ENCODE measurements at places on chromosomes 16 and 17.

- DNase-seq: no peak
Observed at GRCh38 chr17:7711051-7711755, 6.2 kb downstream of the EFNB3 start.

- no peak for DNase-seq
Observed at GRCh38 chr17:45230410-45230786, 8.7 kb downstream of the FMNL1 start.

- DNase-seq: no peak
Observed at GRCh38 chr16:57032346-57032745, 43.0 kb downstream of the NLRC5 start.

DNA sequence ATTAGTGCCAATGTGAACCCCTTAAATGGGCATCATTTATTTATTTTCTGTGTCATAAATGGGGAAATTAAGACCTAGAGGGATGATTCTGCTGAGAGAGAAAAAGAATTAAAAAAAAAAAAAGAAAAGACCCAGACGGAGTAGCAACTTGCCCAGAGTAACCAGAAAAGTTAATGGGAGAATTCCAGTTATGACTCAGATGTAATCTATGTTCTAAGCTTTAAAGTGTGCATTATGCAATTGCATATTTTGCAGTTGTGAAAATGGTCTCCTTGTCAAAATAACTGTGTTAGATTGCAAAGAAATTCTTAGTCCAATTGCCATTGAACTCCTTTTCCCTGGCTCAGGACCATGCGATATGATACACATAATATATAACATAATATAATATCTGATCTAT, 38.6 kb upstream of the TBX2 start:
- no peak for DNase-seq

- no peak for DNase-seq
Observed at GRCh38 chr17:4562015-4562969, 1.9 kb upstream of the GGT6 start.

DNA sequence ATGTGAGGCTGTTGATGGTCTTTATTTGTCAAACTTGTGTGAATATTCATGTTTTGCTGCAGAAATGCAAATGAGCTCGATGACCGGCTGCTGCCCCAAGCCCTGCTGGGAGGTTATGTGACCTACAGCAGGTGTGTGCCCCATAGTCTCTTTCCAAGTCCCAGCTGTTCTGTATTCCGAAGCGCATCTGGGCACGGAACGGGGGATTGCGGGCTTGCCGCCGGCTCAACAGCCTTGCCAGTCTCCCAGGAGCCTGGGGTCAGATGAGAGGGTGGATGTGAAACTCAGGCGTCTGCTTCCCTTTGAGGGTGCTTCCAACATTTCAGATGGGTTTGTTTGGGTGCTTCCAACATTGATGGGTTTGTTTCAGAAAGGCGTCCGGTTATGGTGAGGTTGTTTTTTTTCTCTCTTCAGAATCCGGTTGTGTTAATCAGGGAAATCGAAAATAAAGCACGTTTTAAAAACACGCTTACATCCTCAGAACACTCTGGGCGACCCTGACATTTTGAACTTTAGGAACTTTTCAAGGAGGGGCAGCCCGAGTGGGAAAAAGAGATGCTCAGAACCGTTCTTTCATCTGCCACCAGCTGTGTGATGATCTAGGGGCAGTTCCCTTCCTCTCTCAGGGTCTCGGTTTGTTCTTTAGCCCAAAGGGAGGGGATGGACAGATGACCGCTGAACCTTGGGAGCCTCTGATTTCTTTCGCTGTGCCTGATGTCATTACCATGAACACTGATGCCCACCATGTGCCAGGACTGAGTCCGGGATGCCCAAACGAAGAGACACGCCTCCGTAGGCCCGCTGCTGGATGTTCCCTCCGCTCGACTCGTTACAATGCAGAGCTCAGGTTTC, 47.8 kb upstream of the AMZ2 start:
- no peak for DNase-seq

GRCh38 chr17:30134551-30134950, 17.9 kb downstream of the NSRP1 start:
- DNase-seq: no peak

DNA sequence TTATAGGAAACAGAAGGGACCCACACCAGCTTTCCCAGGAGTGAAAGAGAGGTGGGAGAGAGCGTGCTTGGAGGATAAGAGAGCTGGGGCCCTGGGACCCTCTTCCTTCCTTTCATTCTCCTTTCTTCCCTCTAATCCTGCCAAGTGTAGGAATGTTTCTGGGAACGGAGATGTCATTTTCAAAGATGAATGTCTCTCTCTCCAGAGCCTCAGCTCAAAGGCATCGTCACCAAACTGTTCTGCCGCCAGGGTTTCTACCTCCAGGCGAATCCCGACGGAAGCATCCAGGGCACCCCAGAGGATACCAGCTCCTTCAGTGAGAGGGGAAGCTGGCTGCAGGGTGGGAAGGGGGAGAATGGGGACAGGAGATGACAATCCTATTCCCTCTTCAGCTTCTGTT, 2.0 kb downstream of the FGF11 start:
- DNase-seq: no peak

GRCh38 chr17:35898283-35899070, 18.3 kb upstream of the CCL5 start:
- DNase-seq: no peak

DNA sequence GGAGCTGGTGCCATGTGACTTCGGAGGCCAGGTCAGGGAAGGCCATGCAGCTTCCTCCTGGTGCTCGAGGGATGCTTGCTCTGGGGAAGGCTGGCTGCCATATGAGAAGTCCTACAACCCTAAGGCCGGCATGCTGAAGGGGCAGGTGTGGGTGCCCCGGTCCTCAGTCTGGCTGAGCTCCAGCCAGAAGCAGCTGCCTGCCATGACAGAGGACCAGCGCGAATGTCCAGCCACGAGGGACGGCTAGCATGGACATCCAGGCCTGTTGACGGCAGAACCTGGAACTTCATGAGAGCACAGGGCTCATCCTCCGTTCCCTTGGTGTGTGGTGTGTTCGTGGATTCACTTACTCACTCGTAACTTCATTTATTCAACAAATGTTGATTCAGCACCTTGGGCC, 140.6 kb downstream of the IRF8 start:
- DNase-seq: no peak

DNA sequence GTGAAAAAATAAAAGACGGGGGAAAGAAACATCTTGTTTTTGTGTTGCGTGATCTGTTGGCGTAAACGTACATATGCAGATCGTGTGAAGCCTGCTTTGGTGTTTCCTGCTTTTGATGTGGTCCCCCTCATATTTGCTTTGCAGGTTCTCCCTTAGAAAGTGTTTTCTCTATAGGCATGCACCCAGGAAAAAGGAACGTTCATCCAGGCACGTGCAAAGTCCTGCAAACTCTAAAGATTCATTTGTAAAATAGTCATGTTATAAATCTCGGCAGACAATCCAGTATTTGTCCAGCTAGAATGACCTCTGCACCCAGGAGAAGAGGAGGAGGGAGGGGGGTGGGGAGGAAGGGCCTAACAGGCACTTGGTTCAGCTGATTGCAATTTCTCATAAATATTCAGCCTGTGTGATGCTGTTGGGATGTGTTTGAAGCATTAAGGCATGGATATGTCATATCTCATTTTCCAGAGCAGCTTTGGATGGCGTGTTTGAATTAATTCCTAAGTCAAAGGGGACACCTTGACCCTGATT, 40.3 kb upstream of the DDX52 start:
- no peak for DNase-seq

- no peak for DNase-seq
Observed at GRCh38 chr16:85285681-85286065, 173.4 kb upstream of the CIBAR2 start.

DNA sequence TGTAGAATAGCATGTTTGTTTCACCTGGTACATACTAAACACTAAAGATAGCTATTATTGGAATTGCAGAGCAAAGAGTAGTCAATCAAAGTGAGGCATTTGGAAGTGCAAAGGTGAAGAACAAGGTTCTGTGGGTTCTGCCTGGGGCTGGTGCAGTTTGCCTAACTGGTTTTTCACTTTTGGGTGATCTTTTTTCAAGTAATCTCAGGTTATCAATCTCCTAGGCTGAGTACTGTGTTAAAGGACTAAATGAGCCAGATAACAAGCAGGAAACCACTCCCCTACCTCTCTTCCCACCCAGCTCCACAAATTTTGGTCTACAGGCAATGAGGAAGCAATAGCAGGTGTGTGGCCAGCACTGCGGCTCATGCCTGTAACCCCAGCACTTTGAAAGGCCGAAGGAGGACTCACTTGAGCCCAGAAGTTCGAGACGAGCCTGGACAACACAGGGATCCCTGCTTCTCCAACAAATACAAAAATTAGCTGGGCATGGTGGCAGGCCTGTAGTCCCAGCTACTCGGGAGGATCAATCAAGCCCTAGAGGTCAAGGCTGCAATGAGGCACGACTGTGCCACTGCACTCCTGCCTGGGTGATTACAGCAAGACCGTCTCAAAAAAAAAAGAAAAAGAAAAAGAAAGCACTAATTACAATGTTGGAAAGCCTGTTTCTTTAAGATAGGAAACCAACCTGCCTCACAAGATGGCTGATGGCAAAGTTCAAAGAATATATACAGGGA, 2.0 kb upstream of the NTAN1 start:
- no peak for DNase-seq

- DNase-seq: no peak
Observed at GRCh38 chr17:61426482-61427304, 25.5 kb upstream of the TBX4 start.

- no peak for DNase-seq
Observed at GRCh38 chr17:66138120-66138519, 53.8 kb downstream of the CEP112 start.

DNA sequence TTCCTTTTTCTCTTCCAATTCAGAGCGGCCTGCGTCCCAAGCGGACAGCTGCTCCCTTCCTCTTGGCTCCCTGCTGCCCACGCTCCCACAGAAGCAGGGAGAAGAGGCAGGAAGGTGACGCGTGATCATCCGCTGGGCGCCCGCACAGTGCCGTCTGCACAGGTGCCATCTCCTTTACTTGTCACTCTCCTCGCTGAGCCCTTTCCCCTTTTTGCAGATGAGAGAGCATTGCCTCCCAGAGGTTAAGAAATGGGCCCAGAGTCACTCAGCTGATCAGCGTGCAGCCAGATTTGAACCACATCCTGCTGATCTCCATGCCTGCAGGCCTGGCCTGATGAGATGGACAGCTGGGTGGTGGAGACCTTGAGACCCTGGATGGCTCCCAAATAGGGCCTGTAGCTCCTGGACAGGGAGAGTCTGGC, 299.8 kb downstream of the SEC14L1 start:
- DNase-seq: no peak

DNA sequence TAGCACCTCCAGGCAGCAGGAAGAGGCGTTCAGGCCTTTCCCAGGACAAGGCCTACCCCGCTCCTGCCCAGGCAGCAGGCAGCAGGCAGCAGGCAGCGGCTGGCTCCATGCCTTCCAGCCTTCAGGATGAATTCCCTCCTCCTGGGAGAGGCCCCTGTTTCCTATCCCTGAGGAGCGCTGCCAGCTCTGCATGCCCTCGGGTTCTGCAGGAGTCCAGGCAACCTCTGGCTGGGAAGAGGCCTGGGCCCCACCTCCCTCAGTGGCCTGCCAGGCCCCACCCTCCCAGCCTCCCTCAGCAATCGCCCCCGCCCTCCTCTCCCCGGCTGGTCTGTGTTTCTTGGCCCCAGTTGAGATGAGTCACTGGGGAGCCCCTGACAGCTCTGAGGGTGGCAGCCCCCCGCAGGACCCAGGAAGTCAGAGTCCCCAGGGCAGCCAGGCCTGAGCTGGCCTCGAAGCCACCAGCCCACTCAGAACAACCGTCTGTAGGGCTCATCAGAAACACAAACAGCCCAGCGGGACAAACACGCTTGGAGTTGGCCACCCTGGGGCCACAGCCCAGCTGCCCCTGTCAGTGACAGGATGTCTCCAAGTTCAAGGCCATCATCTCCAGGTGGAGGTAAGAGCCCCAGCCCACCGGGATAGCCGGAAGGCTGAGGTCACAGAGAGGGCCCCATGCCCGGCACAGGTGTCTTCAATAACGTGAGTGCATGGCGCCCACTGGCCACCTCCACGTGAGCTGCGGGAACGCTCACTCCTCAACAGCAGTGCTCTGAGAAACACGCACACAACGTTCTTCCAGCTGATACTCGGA, 39.5 kb upstream of the CIBAR2 start:
- DNase-seq: no peak

DNA sequence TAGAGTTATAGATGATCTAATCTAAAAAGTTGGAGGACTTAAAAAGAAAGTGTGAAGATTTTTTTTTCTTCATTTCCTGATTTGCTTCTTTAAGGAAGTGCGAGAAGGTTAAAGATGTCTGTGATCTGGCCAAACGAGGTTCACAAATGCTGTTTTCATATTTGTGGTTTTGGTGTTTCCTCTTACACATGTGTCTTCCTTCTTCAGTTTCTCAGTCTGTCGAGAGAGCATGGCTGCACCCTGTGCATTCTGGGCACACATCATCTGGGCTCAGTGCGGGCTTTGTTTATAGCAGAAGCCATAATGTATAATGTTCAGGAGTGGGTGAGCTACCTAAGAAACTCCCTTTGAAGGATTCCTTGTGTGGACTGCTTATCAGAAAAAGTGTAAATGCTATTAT, 260.4 kb upstream of the TBX2 start:
- no peak for DNase-seq

GRCh38 chr17:18356624-18357023, 6.7 kb downstream of the SHMT1 start:
- no peak for DNase-seq

GRCh38 chr16:73347500-73348375, 299.8 kb upstream of the ZFHX3 start:
- DNase-seq: no peak

DNA sequence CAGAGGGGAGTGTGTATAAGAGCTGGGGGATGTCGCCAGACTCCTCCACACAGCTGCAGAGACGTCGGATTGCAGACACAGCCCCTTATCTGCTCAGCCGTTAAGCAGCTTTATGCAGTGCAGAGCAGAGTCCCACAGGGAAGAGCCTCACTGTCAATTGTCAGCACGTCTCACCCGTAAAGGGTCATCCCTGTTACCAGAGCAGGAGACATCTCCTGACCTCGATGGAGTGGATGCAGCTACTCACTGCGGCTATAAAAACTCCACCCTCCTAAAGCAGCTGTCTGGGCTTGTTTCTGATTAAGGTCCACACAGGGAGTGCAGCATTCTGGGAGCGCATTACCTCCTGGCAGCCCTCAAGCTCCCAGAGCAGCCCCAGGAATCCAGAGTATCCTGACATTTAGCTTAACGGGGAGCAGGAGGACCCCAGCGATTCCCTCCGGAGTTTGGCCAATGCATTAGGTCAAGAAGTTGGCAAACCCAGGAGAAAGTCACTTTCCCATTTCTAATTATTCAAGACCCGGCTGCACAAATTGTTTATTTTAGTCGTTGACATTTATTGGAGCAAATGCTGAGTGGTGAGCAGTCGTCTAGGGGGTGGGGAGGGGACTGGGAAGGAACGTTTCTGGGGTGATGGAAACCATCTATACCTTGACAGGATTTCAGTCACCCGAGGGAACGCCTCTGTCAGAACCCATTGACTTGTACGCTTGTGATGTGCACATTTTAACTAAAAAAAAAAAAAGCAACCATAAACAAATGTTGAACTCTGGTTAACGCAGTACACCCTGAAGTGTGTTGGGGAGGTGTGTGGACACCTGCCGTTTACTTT, 100.0 kb upstream of the ZNF469 start:
- no peak for DNase-seq

GRCh38 chr16:87044829-87045228, 272.4 kb downstream of the C16orf95 start:
- no peak for DNase-seq

- no peak for DNase-seq
Observed at GRCh38 chr17:39769974-39770587, 32.3 kb downstream of the GRB7 start.
